Smooth muscle cell of the pulmonary artery (primary cell): ENCODE measurements at places on chromosomes 2 and 18. TPM values are rescaled to one million over a fixed set of nuclear protein-coding genes. Genes with fewer than 3 reads are reported as not detected.

The ABCG8 gene
- not detected in 2 replicates for total RNA-seq

The KIAA2012 gene
- not detected in 2 replicates for total RNA-seq

The TMEM169 gene
- total RNA-seq, result 0.26 and 0.83 TPM in 2 replicates

The ADRA2B gene
- total RNA-seq, result 0.33 and 14.9 TPM in 2 replicates

The FHL2 gene
- 197 and 230 TPM in 2 replicates for total RNA-seq

The SP9 gene
- total RNA-seq, result not detected in 2 replicates

The ITPRIPL1 gene
- total RNA-seq, result 0.26 and 1.3 TPM in 2 replicates

The MTIF2 gene
- total RNA-seq, result 27.1 and 32.8 TPM in 2 replicates
